COR-L47 (cell line): ENCODE measurements at places on chromosomes 5 and 9.

- DNase-seq = peak; percentile 5
These were observed 98.0 kb downstream of the EDIL3 start for GRCh38 chr5:84286662-84287061.

DNA sequence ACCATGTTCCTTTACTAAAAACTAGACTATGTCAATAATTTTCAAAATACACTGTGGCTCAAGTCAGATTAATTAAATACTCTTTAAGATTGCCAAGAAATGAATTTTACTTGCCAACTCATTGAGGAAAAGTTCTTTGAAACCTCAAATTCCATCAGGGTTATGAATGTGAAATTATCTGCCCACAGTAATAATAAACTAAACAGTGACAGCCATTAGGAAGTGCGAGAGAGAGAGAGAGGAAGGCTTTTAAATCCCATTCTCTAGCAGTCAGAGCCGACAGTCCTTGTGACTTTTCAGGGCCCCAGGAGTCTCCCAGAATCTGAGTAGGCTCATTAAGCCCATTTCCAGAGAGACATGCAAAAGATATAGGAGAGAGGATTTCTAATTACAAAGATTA, 236.1 kb downstream of the MARCHF11 start:
- no peak for DNase-seq

GRCh38 chr5:140925806-140926442, at the start of gene PCDHAC1:
PCDHAC1 (plus strand) TSS chr5:140926299; CDS start chr5:140926893, 594 bp downstream.
- DNase-seq = no peak

DNA sequence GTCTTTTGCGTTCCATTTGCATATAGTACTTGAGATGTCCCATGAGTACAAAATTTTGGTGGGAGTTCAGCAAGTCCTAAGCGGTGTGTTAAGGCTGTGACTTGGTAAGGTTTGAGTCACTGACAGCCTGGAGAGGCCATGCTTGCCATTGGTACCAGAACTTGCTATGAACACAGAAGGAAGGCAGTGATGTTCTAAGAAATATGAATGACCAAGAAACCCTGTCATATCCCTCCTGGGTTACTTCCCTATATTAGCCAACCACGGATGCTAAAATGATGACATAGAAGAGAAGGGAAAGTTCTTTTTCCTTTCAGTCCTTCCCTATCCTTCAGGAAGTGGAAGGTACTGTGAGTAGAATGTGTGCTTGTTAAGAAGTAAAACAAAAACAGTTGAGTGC, 136.7 kb downstream of the GCNT1 start:
- DNase-seq = no peak

DNA sequence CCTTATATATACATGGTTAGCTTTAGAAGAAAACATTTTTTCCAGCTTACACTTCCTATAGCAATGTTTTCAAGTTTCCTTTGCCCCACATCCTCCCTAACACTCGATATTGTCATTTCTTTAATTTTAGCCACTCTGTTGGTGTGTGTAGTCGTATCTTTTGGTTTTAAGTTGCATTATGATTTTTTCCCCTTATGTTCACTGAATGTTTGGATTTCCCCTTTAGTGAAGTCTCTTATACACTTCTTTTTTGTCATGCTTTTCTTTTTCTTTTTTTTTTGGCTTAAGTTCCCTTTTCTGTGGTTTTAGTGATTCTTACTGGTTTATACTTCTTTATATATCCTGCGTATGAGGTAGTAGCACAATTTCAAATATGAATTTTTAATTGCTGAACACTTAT, 58.8 kb downstream of the KDM4C start:
- no peak for DNase-seq
